ENCODE measurements at places on chromosomes 2 and 18.

DNA sequence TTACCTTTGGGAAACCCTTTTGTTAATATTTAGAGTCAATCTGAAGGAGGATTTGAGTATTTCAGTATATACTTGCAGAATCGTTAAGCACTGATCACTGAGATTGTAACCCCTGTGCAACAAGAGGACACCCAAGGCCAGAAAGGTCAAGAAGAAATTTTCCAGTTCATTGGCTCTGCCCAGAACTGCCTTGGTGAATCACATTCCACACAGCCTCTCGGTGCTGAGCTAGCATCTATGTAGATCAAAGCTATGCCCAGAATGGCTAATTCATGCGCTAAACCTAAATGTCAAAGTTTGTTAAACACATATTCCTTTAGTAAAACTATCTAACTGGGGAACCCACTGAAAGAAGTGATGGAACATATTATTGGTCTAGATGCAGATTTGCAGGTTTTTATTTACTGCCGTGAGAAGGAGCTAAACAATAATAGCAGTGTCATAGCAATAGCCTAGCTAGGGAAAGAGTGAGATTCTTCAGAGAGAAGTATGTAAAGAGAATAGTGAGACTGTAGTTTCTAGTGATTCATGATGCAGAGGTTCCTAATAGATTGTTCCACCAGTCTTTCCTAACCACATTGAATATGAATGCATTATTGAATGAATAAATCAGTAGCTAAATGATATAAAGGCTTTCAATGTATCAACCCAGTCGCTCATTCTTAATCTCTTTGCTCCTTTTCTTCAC lies 423.2 kb upstream of the CRIM1 start:
- no peak for DNase-seq

GRCh38 chr18:21450913-21451312 lies 149.6 kb downstream of the ESCO1 start:
- DNase-seq: no peak

DNA sequence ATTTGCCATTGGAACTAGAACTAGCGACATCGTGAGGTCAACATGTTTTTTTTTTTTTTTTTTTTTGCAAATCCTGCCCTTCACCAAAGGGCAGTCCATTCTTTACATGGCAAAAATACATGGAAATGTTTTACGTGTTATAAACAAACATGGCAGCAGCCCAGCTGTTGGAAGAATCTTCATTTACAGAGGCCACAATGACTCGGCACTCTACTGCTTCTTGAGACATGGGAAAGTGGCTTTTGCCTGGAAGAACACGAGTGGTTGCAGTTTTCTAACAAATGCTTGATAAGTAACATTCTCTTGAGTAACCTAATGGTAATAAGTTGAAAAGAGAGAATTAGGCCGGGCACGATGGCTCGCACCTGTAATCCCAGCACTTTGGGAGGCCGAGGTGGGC lies 22.8 kb upstream of the POLR1B start:
- no peak for DNase-seq

- no peak for DNase-seq
Measured at GRCh38 chr18:2894131-2894840, 47.5 kb downstream of the EMILIN2 start.

- DNase-seq: no peak
Measured at GRCh38 chr2:217974389-217975005, 28.3 kb downstream of the TNS1 start.

Measured in stimulated activated CD8-positive, alpha-beta memory T cell treated with anti-CD3 and anti-CD28 coated beads, Interleukin-15, amount 100 ng/mL, for 48 hours (primary cell).